ENCODE measurements at places on chromosomes 1 and 21.

- no peak for DNase-seq
Observed at GRCh38 chr1:65812065-65812464, 19.4 kb downstream of the PDE4B start.

DNA sequence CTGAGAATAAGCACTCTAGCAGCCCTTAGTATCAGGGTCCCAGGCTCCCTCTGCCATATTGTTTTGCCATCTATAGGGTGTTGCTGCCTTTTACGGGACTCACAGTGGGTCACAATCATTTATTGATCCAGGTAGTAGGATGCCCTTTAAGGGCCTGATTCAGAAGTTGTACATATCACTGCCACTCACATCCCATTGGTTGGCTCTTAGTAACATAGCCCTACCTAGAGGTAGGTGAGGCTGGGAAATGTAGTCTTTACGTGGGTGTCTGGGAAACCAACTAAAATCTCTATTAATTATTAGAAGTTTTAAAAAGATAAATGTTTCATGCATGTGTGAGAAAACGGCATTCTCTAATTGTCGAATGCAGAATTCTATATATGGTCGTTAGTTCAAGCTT is 78.8 kb upstream of the ATP5PO start:
- no peak for DNase-seq

DNA sequence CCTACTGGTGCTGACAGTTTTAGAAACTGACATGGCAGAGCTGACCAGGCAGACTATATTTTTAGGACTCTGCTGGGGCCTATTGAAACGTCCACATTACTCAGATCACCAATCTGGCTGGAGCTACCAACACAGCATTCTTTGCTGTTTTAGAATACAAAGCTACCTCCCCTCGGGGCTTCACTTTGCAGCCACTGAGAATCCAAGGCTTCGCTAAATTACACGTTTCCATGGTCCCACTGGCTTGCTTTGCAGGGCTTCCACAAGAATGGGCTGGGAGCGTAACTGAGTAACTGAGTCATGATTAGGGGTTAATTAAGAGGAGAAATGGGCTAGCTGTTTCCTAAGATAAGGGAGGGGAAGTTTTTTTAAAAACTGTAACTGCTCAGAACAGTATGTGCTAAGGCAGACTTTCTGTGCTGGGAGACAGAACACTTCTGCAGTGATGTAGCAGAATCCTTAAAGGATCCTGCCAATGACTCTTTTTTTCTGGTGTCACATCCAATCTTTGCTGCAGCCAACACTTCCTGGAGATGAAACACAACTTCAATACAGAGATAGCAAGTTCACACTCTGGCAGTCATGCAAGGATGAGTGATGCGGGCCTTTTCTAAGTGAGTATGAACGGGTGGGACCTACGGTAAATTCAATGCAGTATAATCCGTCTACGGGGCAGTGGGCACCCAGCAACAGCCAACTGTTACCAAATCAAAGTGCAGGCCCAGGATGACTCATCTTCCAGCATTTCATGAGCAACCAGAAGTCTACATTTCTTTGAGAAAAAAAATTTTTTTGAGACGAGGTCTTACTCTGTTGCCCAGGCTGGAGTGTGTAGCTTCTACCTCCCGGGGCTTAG is 21.5 kb downstream of the NDUFS5 start:
- DNase-seq = no peak

- no peak for DNase-seq
Observed at GRCh38 chr1:89008511-89008910, 14.2 kb downstream of the GBP3 start.

GRCh38 chr1:234134878-234135277 is 230.4 kb downstream of the SLC35F3 start:
- DNase-seq = no peak

GRCh38 chr1:30801771-30802198 is 44.2 kb upstream of the LAPTM5 start:
- DNase-seq = no peak

- no peak for DNase-seq
Observed at GRCh38 chr1:154824179-154825000, 45.7 kb downstream of the KCNN3 start.

DNA sequence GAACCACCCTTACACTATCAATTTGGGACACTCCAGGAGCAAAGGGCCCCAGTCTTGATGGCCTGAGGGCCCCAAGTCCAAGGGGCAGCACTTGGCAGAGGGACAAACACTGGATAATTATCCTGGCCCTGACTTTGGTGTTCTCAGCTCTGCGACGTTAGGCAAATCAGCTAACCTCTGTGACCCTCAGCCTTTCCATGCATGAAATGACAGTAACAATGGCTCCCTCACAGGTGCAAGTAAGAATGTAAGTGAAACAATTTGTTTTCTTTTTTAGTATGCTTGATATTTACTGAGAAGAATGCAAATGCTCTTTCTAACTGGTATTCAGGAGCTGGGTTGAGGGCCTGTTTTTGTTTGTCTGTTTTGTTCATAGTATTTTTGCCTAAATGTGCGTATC is 61.6 kb upstream of the PRDX6 start:
- DNase-seq = no peak

DNA sequence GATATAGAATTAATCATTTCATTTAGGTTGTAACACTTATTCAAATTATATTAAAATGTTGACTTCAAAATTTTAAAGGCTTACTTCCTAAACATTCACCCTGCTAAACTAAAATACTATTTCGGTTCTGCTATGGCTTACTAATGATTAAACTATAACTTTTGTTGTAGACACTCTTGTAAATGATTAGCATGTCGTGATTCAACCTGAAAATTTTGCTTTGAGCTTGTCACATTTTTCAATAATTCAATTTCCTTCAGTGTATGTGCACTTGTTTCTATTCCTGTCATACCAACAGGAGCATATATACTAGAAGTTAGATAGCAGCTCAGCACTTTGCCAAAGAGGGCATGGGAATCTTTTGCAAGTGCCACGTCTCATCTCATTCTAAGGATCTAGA is 1018.8 kb downstream of the AMY1C start:
- DNase-seq = no peak

- no peak for DNase-seq
Observed at GRCh38 chr1:196546272-196547111, 61.7 kb downstream of the KCNT2 start.

DNA sequence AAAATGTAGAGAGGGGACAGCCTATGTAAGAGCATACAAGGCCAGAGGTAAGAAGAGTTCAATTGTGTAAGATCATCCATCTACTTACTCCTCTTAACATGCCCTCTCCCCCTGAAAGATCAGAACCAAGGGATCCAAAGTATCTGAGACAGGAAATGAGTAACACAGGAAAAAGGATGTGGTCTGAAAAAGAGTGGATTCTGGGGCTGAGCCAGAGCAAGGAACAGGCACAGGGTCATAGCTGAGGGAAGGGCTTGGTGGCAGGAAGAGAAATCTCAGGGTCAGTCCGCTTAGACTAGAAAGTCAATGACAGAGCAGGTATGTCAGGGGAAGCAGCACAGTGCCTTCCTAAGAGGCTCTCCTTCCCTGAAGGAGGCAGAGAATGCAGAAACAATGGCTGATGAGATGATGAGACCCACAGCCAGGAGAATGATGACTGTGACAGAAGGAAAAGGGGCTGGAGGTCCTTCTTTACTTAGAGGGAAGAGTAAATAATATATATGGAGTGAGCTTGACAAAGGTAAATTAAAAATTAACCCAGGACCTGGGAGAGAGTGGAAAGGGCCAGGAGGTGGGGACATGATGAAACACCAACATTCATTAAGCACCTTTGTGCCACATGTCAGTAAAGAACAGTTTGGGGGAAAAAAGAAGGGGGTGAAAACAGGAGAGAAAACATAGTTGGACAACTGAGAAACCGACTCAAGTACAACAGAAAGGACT is 26.2 kb upstream of the A3GALT2 start:
- DNase-seq = no peak

DNA sequence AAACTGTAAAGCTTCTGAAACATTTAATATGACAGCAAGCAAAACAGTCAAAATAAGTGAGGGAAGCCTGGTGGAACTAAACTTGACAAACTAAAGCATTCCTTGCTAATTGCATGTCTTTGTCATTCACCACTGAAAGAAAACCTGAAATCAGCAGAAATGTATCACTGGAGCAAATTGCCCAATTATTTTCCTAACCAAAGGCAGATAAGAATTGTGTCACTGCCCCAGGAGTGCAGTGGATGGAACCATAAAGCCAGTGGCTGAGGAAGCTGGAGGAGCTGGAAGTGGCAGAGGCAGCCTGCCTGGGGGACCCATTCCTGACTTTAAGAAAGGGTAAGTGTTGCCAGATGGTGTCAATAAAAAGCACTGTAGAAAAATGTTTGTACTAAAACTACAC is 2.7 kb upstream of the SLC30A10 start:
- no peak for DNase-seq

DNA sequence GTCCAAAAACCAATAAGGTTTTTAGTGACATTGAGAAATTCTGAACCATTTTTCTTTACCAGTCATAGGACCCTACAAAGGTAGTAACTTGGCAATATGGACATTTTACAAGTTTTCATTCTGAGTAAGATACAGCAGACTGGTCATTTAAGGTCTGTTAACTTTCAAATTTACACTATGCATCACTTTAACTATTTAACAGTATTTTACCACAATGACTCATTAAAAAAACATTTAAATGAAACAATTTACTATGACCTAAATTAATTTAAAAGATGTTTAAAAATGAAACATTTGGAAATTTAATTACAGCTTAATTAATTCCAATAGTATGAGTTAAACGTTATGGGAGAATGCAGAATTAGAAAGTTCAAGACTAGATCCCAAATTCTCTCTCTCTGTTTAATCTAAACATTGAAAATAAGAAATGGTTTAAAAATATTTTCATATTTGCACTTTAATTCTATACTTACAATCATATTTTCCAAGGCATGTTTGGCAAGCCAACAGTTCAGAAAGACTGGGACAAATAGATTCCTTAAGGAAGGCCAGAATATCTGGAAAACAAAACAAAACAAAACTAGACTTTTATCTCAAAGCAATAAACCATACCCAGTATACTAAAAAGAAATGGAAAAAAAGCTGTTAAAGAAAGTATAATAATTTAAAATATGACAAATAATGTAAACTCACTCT is 140.9 kb downstream of the KCNT2 start:
- DNase-seq = no peak

GRCh38 chr1:27519331-27520258 is 29.6 kb upstream of the WASF2 start:
- DNase-seq = peak; percentile 66

DNA sequence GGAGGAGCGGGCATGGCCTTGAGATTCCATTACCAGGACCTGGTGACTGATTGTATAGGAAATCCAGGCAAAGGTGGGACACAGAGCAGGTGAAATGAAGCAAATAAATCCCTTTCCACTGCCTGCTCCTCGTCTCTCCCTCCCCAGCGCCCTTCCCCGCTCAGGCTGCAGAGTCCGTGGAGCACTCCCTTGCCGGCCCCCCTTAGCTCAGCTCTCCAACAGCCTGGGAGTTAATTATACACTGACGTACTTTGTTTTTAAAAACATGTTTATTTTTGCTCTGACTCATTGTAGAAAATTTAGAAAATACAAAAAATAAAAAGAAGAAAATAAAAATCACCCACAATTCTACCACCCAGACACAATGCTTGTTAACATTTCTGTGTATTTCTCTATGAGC is 61.7 kb downstream of the LGR6 start:
- no peak for DNase-seq

DNA sequence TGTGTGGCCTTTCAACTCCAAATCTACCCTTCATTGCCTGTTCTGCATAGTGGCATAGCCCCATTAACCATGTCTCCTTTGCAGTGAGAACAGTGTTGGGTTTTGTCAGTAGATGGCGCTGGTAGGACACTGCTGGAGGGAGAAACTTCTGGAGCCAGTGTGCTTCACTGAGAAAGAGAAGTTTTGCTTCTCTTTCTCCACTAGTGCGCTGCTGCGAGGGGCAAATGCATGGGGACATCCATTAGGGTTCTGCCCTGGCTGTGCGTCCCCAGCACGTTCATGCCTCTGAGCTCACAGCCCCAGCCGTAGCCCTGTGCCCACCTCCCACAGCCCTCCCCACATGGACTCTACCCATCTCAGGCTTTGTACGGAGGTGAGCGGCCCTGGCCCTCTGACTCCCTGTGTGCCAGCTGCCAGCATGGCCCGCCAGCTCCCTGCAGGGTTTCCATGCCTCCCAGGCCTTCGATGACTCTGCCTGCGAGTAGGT is 53.1 kb downstream of the RIMS3 start:
- peak; percentile 100 for DNase-seq

DNA sequence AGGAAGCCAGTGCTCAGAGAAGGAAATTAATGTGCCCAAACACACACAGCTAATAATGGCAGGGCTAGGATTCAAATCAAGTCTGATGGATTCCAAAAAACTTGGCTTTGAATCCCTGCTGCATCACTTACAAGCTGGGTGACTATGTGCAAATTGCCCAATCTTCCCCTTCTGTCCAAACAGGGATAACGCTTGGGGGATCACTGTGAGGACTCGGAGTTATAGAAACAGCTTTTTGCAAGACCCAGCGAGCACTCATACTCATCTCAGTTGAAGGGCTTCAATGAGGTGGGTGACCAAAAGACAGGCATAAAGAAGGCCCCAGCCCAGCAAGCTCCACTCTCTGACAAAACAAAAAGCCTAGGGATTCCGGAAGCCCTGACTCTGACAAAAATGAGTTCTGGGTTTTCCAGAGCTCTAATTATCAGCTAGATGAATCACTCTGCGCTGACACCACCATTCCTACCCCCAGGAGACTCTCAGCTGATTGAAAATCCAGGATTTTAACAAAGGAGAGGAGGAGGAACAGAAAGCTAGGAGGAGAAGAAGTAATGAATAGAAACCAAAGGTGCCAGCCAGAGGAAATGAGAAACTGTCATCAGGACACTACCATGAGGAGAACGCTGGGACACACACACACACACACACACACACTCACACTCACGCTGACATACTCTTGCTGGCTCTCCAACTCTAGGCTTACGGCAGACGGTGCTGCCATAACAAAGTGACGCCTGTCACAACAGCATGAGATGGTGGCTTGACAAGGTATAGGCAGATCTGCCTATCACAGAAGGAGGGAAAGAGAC is 1.6 kb upstream of the STK40 start:
- no peak for DNase-seq

DNA sequence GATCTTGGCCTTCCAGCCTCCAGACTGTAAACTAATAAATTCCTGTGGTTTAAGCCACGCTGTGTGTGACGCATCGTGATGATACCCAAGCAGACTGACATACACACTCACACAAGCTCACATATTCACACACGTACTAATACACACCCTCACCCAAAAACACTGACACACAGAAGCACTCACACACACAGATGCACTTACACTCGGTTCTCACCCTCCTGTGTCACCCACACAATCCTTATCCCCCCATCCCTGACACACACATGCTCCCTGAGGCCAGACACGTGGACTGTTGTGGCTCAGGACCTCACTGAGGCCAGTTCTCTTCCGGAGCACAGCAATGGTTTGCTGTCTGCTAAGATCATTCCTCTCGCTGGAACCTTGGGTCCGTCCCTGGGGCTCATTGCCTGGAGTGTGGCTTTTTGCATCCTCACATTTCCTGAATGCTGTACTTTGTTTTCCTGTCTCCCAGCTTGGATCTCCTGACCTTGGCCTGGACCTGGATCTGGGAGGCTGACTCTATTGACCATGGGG is 76.9 kb upstream of the LYST start:
- DNase-seq = no peak

- no peak for DNase-seq
Observed at GRCh38 chr1:234672349-234673135, 62.6 kb upstream of the IRF2BP2 start.

GRCh38 chr1:115465802-115466363 is 127.8 kb upstream of the NGF start:
- no peak for DNase-seq

GRCh38 chr1:86466986-86467385 is 1.7 kb upstream of the CLCA1 start:
- no peak for DNase-seq

Data from DMS 273 treated with DMSO at 0.1 percent for 48 hours (cell line).